ENCODE measurements at places on chromosomes 7 and 10. TPM values are rescaled to one million over a fixed set of nuclear protein-coding genes. Genes with fewer than 3 reads are reported as not detected.

DNA sequence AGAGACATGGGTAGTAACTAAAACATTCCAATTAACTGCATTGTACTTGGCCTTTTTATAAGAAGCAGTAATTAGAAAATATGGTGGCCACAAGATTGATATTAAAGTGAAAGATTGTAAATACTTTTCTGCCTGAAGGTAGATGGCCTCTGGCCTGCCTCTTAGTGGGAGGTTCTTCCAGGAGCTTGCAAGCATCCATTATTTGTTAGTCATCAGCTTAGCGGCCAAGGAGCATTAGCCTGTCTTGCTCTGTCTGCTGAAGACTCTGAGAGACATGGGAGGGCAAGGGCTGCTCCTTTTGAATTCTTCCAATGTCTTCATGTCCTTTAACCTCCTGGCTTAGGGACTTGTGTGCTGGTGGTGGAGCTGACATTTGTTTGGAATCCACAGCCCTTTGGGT, 80.4 kb downstream of the TCF7L2 start:
- DNase-seq = no peak

SCIN gene
- total RNA-seq = not detected

IDI2 gene
- not detected for total RNA-seq

DNA sequence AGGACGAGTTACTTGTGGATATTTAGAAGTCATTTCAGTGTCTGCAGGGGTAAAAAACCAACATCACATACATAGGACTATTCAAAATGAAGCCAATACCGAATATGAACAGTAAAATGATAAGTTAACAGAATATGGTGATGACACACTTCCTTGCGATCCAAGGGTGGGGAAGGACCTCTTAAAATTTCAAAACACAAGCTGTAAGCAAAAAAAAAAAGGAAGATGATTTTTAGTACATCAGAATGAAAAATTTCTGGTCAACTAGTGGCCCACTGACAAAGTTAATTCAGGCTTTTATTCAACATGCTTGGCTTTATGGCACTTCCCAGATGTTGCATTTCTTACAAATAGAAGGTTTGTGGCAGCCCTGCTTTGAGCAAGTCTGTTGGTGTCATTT, 19.0 kb upstream of the GALNTL5 start:
- DNase-seq = no peak

DNA sequence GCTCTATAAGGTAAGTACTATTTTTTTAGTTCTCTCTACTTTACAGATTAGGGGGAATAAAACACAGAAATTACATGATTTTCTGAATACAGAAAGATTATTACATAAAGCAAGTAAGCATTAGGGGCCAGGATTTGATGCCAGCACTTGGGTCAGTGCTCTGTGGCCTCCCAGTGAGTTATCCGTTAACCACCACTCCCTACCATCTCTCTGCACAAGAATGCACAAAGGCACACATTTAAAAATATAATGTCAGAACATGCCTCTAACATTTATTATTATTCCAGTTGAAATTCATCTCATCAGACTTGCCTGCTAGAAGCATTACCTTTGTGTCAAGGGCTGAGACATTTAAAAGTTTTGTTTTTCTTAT, 59.0 kb downstream of the MET start:
- DNase-seq = no peak

DNA sequence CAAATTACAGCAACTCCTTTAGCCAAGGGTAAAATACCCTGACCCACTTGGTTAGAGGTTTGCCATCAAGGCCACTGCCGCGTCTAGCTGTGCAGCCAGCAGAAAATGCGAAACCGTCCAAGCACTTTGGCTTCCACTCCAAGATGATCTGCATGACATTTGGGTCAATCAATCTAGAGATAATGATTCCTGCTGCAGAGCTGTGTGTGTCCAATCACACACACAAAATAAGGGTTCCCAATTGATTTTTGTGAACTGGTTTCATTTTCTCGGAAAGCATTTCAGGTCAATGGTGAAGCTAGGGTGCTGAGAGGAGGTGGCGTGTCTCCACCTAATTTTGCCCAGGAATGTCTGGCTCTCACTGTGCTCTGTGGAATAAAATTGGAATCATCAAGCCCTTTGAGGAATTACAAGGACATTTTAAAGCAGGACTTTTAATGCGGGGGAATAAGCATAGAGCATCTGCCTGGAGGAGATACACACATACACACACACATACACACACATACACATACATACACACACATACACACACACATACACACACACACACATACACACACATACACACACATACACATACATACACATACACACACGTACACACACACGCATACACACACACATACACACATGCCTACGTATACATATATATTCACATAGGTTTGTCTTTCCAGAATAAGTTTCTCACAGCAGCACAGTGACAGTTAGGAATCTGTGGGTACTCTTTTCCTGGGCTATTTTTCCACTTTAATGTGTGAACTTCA, 59.5 kb downstream of the ACADSB start:
- DNase-seq = no peak

PON3 gene
- not detected for total RNA-seq

DNA sequence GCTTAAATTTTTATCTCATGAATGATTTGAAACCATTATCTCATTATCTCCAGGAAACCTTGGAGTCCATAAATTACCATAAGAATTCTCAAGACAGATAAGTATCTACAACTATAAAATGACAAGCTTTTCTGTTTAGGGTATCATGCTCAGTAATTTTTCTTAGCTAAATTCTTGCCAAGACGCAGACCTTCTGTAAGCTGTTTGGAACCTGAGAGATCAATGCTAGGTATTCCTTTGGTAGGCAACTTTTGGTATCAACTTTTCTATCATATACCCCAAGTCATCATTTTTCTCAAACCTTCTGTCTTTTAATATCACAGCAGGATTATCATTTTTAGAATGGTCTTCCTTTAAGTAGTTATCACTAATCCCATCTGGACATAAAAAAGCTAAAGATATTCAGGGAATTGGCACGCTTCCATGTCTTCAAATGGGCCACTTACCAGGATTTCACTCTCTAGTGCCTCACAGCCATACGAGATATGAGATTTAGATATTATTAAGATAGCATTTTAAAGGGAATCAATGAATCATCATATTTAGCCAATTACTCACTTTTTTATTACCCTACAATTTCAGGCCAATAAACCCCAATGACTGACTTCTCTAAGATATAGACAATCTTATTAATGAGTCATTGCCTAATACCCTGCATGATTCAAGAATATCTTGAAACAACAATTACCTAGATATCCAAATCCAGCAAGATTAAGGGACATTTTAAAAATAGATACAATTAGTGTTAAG, 544.1 kb downstream of the HTR7 start:
- no peak for DNase-seq

MYOZ1 gene
- not detected for total RNA-seq

DNA sequence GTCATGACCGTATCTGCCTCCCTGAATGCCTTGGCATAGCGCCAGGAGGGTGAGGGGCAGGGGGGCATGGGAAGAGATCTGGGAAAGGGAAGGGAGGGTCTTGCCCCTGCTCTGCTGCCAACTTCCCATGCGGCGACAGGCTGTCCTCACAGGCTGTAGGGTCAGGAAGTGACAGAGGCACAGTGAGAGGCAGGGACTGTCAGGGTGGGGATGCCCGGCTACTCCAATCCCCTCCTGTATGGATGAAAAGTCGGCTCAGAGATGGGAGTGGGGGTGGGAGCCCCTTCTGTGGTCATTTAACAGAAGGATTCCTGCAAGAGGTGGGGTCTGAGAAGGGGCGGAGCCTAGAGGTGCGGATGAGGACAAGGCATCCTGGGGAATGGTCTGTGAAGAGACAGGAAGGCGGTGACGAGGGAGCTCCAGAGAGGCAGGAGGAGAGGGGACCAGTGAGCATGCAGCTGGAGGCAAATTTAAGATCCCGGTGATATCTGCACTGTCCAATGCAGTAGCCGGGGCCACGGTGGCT, 20.8 kb upstream of the UNC5B start:
- DNase-seq = no peak

EN2 gene
- total RNA-seq = not detected

DNA sequence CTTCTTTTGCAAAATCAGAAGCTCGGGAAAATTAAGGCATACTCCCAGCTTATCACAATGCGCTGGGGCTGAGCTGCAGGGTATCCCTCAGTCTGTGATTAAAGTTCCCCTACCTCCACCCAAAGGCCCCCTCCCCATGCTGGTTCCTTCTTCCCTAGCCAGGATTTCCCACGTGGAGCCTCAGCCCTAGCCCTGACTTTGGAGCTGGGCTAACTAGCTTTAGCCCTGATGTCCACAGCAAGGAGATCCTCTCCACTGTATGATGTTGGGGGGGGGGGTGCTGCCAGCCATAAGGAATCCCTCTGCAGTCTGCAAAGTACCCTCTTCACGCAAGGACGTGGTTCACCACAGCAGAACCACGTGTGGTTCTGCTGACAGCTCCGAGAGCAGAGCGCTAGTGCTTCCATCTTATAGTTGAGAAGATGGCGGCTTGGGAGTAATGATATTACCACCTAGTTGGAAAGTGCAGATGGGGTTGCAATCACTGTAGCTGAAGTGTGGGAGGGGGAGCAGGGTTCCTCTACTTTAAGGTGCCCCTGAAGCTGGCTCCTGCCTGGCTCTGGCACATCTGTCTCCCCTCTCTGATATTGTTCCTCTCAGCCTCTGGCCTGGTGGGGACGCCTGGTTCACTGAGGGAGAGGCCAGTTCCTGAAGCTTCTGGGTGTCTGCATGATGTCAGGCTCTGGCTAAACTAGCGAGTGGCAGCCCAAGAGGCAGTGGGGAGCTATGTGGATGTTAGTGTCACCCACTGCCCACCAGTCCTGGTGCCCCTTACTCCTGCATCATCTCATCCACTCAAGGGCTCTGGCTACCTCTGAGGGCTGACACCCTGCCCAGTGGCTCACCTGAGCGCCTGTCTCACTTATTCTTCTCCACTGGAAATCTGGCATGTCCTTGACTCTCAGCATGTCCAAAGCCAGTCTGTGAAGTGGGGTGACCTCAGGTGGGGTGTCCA, 270.7 kb downstream of the RPS24 start:
- DNase-seq = peak; percentile 38

GAD2 gene
- total RNA-seq = not detected

MGMT gene
- total RNA-seq = 19.7 TPM

- no peak for DNase-seq
Measured at GRCh38 chr10:79132681-79133381, 64.1 kb downstream of the ZMIZ1 start.

- DNase-seq = no peak
Measured at GRCh38 chr7:105130048-105130447, 116.0 kb downstream of the KMT2E start.

DNA sequence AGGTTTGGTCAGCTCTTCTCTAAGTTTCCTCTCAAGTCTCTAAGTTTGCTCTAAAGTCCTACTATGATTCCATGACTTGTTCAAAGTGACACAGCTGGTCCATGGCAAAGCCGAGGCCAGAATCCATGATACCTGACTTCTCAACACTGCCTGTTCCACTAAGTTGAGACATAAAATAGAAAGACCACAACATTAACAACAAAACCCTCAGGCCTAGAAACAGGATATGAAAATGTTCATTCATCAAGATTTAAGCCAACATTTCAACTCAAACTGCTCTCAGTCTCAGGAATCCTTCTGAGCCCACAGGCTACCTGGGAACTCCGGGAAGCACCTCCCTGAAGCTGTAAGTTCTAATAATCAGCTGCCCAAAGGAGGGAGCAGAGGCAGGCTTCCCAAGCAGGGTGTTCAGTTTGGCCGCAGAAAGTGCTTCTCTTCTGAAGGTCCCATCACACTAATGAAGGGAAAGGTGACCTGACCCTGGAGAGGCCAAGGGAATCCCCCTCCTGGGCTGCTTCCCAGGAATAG, 62.9 kb downstream of the STK17A start:
- DNase-seq = no peak

GRCh38 chr10:14153570-14154055, 177.1 kb downstream of the FRMD4A start:
- no peak for DNase-seq

- DNase-seq = no peak
Measured at GRCh38 chr10:97078261-97078937, 107.4 kb downstream of the SLIT1 start.

- DNase-seq = no peak
Measured at GRCh38 chr10:78351283-78351682, 317.6 kb downstream of the RPS24 start.

PIK3AP1 gene
- total RNA-seq = 97.1 TPM

DNA sequence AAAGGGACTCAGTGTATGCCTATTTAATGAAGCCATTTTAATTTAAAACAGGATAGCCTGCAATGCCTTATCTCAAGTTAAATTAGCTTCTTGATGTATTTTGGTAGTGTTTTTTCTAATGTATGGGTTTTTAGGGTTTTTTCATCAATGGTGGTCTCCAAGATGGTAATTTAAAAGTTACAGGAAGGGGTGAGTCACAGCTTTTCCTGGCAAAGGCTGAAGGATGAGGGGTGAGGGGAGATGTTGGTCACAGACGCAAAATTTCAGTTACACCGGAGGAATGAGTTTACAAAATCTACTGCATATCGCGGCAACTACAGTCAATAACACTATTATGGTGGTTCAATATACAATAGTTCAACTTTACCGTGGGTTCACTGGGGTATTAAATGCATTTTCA, 31.6 kb downstream of the CCDC3 start:
- no peak for DNase-seq

C7orf57 gene
- not detected for total RNA-seq

DNA sequence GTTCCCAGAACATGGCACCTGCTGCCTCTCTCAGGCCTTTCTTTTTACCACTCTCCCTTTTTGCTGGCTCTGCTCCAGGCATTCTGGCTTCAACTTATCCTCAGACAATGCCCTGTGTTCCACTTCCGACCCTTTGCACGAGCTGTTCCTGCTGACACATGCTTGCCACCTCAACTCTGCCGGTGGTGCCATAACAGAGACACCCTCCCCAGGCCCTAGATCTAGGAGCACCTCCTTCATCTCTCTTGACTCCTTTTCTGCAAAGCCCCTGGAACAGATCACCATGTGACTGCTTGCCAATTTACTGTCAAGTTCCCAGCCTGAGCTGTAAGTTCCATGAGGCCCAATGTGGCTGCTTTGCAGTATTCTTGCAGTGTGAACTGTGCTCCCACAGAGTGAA, 256.0 kb upstream of the MKI67 start:
- no peak for DNase-seq

GRCh38 chr10:5502571-5503476, 3.5 kb upstream of the CALML5 start:
- no peak for DNase-seq

KIAA1549 gene
- total RNA-seq = 0.09 TPM

DNA sequence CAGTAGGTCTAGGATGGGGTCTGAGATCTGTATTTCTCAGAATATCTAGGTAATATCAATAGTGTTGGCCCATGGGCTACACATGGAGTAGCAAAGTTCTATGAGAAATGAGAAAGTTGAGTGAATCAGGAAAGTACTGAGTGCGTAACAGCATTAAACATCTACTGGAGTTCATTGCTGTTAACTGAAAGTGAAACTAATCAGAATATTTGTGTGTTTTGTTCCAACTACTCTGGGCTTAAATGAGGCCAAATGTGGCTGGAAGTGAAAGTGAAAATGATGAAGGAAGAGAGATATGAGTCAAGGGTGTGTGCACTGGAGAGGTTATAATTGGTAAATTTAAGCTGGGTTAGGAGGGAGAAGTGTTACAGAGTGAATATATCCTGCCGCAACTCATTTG, 46.5 kb downstream of the TMEM106B start:
- DNase-seq = no peak

- DNase-seq = peak; percentile 66
Measured at GRCh38 chr7:92246360-92247101, 757 bp downstream of the ANKIB1 start.
